NAMALWA (cell line): ENCODE measurements at places on chromosomes 11 and 22.
A peak's percentile ranks its signal among the peaks of the same experiment; 100 is the strongest.

DNA sequence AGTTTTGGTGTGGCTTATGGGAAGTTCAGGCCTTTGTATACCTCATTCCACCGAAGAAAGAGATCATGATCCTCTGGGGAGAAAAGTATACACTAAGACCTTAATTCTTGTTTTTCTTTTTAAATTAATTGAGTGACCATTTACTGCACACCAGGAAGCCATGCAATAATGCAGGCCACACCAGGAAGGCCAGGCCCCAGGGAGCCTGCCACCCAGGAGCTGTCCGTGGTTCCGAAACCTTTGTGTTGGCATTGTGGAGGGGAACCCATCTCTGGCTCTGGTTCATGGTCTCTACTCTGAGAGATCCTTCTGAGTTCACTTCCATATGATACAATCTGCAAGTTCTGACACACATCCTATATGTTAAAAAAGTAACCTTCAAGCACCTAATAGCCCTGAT, 291.8 kb downstream of the MIAT start:
- peak; percentile 29 for DNase-seq

DNA sequence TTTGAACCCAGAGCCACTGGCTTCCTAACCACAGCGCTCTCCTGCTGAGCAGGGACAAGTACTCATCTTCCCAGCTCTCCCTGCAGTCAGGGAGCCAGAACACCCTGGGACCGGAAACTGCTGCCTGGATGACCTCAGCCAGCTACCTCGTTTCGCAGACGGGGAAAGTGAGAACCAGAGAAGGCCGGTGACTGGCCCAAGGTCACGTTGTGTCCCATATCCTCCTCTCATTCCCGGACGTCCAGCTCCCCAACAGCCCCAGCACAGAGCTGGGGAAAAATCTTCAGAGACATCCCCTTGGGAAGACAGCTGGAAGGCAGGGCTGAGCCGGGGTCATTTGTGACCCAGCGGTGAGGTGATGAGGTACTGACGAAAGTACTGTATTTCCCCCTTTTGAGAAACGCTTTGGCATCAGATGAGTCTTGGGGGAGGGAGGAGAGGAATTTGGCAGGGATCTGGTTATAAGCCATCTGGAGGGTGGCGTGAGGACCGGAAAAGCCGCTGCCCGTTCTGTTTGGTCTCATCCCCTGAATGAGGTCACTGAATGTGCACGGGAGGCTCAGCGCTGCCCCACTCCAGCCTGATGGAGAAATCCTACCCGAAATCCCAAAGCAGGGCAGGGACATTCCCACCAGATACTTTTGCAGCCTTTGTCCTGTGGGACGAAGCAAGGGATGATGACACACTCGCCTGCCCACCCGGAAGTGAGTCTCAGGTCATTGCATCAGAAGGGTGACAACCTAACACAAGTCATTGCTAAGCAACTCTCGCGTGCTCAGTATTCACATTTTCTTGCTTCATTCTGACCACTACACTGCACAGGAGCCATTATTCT, 41.1 kb downstream of the LIF start:
- DNase-seq, result no peak

DNA sequence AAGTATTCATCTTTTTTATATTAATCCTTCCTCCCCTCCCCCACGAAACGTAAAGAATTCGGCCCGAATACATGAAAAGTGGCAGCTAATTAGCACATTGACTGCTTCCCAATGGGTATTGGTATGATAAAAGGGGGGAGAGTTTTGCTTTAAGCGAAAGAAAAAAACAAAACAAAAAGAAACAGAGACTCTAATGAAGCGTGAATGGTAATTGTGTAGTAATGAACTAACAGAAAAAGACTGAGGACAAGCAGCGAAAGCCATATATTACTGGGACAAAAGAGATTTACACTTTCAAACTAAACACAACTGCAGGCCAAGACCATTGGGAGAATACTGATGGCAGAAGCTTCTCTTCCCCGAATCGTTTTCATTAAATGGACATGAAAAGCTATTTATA, 2.5 kb downstream of the DBX1 start:
- no peak for DNase-seq

- DNase-seq, result peak; percentile 37
Measured at GRCh38 chr11:10540546-10540914, 457 bp downstream of the RNF141 start.

DNA sequence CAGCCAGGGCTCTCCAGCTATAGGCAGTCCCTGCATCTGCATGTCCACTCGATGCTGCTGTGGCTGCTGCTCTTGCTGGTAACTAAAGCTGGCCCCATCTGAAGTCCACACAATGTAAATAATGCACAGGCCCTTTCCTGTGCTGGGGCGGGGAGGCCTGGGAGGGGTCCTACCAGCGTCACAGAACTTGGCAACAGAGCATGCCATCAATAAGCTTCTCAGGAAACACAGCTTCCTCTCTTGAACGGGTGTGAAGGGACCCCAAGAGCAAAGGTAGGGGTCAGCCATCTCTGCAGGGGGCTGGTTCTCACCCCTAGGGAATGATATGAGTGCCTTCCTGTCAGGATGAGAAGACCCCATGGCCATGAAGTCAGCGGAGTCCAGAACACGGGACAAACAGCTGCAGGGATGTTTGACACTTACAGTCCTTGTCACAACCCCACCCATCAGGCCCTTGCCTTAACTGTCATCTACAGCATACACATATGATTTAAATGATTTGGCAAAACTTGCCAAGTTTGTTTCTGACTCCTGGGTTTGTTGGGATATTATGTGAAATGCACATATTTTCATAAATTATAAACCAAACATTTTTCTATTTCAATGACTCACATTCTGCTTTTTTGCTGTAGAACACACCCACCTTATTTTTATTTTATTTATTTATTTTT, 39.1 kb upstream of the LYVE1 start:
- no peak for DNase-seq

GRCh38 chr22:36285545-36285944, 32.6 kb downstream of the APOL1 start:
- no peak for DNase-seq

- peak; percentile 73 for DNase-seq
Measured at GRCh38 chr22:19174106-19175025, 4.2 kb downstream of the SLC25A1 start.

DNA sequence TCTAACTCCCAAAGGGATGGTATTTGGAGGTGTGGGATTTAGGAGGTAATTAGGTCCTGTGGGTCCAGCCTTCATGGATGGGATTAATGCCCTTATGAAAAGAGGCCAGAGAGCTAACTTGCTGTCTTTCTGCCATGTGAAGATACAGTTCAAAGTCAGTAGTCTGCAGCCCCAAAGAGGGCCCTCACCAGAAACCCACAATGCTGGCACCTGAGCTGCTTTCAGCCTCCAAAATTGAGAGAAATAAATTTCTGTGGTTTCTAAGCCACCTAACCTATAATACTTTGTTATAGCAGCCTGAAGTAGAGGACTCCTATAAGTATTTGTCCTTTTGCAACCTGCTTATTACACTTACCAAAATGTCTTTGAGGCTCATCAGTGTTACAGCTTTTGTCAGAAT, 16.2 kb downstream of the ATM start:
- no peak for DNase-seq

DNA sequence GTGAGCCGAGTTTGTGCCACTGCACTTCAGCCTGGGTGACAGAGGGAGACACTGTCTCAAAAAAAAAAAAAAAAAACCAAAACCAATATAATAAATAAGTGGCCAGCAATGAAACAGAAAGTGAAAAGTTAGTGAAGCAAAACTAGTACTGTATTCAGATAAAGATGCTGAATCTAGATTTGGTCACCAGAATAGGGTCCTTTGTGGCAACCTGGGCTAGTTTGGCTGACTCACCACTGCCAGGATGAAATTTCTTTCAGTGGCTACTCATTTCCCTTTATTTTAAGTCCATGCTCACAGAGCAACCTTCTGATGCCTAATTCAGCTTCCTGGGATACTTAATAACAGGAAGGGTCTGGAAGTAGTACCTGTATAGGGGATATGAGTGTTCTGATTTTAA, 26.0 kb downstream of the LIMK2 start:
- no peak for DNase-seq

- no peak for DNase-seq
Measured at GRCh38 chr11:35017528-35018342, 101.3 kb downstream of the PDHX start.

GRCh38 chr11:126561327-126561893, 205.9 kb downstream of the ST3GAL4 start:
- DNase-seq, result peak; percentile 41

DNA sequence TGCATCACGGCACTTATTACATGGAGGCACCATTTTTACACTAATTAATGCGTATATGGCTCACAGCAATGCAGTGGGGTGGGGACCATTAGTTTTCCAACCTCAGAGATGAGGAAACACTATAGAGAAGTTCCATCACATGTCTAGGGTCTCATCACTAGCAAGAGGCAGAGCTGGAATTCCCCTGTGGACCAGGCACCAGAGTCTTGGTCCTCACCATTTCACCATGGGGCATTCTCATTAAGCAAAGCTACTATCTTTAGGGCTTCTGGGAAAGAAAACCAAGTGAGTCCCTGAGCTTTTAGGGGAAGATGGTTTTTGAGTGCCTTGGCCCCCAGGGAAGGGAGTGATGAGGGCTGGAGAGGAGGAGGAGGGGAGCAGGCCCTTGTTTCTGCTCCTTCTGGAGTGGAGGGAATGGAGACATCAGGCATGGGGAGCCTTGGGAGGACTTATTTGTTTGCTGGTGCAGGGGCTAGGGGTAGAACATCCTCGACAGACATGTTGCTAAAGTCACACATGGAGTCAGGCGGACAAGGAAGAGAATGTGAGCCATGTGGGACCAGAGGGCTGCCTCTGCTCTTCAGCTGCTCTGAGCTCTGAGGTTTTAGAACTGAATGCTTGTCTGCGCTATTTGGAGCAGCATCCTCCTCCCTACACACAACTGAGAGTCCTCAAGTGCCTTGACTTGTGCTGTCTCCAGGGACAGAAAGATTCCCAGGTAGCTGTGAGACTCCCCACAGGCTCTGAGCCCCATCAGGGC, 40.3 kb upstream of the ZBED5 start:
- DNase-seq, result no peak

- DNase-seq, result no peak
Measured at GRCh38 chr11:45086526-45086925, 59.9 kb upstream of the PRDM11 start.

DNA sequence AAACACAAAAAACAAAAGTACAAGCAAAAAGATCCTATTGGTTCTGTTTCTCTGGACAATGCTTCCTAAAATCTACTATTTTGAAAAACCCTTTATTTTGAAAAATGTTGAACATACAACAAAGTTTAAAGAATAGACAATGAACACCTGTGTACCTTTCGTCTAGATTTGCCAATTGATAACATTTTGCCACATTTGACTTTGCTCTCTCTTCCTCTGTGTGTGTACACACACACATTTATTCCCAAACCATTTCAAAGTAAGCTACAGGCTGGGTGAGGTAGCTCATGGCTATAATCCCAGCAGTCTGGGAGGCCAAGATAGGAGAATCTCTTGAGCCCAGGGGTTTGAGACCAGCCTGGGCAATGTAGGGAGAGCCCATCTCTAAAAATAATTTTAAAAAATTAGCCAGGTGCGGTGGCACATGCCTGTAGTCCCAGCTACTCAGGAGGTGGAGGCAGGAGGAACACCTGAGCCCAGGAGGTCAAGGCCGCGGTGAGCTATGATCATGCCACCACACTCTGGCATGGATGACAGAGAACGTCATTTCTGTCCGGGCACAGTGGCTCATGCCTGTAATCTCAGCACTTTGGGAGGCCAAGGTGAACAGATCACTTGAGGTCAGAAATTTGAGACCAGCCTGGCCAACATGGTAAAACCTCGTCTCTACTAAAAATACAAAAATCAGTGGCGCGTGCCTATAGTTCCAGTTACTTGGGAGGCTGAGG, 5.3 kb upstream of the PSMC3 start:
- no peak for DNase-seq

- DNase-seq, result no peak
Measured at GRCh38 chr22:45045208-45045607, 35.4 kb upstream of the PHF21B start.

DNA sequence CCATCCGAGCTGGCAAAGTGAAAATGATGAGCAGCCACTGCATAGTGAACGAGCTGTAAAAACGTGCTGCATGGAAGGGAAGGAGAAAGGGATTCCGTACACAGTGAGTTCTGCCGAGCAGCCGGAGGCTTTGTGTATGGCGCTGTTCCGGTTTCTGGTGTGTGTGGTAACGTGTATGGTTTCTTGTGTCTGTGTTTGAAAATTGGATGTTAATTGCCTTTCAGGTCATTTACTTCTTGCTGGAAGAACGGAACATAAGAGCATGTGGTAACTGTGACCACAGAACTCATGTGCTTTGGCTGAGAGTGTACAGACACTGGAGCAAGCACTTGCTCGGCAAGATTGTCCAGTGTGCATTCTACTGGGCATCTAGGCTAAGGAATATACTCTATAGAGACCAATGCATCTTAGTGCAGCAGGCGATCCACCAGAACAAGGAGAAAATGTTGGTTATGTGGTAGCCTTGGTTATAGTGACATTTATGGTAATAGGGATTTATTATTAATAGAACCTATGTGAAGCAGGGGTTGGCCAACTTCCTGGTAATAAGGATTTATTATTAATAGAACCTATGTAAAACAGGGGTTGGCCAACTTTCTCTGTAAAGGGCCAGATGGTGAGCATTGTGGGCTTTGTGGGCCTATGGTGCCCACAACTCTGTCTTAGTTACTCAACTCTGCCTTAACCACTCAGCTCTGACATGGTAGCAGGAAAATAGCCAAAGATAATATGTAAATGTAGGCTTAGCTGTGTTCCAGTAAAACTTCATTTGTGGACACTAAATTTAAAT, 49.2 kb downstream of the GRAMD1B start:
- DNase-seq, result no peak

GRCh38 chr11:75722669-75723042, 5.0 kb downstream of the MOGAT2 start:
- DNase-seq, result no peak

DNA sequence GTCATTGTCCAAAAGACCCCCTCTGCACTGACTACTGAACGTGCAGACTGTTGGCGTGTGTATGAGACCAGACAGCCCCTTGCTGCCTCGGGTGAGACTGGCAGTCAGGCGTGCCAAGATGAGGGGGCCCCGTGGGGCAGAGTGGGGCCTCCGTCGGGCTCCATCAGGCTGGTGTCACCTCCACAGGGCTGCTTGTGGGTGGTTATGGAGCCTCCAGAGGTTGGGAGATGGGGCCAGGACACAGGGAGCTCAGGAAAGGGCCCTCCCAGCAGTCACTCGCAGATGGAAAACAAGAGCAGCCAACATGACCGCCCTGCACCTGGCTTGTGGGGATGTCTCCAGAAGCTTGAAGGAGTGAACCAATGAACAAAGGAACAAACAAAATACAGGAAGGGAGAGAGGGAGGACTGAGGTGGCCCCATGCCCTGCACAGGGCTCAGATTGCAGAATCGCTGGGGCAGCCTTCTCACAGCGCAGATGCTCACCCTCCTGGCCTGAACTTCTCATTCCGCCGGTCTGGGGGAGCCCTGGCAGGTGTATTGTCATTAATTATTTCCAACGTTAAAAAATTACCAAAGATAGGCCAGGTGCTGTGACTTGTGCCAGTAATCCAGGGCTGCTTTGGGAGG, 5.5 kb upstream of the PHLDA2 start:
- no peak for DNase-seq

DNA sequence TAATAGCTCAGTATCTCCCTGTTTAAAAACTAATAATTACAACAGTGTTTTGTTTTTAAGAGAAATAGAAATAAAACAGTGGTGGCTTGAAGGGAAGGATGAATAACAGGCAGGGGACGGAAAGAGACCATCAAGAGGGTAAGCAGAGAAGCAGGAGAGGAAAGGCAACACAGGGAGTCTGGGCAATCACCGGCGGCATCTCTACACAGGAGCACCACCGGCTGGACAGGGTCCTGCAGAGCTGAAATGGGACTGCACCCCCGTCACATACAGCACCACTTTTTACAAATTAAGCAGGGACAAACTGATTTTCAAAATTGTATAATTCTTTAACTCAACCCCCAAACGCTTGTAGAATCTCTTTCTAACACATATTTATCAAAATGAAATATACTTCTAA, 18.4 kb downstream of the PHF21A start:
- no peak for DNase-seq
